ENCODE measurements at places on chromosomes 3 and 15. TPM values are rescaled to one million over a fixed set of nuclear protein-coding genes. Genes with fewer than 3 reads are reported as not detected.
A peak's percentile ranks its signal among the peaks of the same experiment; 100 is the strongest.

DNA sequence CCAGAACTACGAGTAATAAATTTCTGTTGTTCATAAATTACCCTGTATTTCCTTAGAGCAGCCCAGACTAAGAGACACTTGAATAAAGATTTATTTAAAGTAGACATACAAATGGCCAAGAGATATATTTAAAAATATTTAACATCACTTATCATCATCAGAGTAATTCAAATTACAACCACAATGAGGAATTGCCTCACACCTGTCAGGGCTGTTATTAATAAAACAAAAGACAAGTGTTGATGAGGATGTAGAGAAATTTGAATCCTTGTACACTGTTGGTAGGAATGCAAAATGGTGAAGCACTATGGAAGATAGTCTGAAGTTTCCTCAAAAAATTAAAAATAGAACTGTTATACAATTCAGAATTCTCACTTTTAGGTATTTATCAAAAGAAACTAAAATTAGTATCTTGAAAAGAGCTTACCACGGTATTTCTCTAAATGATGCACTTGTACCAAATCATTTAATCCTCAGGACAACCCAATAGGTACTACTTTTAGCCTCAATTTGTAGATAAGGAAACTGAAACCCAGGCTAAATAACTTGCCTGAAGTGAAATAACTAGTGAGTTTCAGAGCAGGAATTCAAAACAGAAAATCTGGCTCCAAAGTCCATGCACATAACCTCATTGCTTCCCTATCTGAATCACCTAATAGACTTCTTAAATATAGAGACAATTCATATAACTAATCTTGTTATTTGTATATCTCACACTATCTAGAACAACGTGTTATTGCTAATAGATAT lies 69.4 kb downstream of the ZBTB20 start:
- DNase-seq: no peak

DNA sequence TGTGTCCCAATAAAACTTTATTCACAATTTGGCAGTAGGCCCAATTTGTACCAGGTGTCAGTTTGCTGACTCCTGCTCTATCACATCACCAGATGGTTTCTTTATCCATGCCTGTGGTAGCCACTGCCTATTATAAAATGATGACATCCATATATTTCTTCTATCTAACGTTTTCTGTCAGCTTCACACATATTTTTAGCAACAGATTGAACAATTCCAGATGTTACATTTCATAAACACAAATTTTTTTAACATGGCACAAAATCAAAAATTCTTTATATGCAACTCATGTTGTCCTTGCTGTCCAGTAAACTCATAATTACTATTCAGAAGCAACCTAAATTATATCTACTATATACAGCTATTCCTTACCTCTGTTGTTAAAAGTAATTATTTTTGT lies 1371.6 kb downstream of the NSUN3 start:
- DNase-seq: peak; percentile 17

- DNase-seq: no peak
Measured at GRCh38 chr3:194875581-194876402, 190.1 kb downstream of the FAM43A start.

DNA sequence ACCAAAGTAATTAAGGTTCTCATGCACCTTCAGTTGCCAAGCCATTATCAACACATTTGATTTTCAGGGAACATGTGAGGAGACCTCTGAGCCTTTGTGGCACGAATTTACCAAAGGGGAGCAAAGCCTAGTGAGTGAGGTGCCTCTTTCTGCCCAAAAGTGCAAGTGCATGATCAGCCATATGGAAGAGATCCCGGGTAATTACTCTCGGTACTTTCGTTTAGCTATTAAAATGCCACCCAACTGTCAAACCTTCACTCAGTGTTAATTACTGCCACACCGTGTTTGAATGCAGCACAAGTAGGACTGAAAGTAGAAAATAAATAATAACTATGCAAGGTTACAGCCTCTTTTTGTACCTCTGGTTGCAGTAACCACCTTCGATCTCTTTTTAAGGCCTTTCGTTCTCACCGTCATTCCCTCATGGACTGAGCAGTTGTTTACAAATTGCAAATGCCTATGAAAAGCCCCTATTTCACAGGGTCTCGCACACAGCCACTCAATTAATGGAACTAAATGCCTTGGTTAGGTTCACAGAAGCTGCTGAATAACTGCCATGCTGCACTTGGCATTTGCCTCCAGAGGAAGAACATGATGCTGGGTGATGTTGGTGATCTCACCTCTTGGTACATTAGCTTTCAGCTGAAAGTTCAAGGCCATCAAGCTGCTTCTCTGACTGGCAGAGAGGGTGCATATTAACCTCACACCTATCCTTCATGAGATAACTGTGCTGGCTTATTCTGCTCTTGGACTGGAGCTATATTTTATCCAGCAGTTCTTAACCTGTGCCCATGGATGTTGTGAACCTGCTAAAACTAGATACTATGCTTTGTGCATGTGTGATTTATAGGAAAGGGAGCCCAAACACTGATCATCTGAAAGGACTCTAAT lies 69.9 kb downstream of the TNIK start:
- DNase-seq: no peak

DNA sequence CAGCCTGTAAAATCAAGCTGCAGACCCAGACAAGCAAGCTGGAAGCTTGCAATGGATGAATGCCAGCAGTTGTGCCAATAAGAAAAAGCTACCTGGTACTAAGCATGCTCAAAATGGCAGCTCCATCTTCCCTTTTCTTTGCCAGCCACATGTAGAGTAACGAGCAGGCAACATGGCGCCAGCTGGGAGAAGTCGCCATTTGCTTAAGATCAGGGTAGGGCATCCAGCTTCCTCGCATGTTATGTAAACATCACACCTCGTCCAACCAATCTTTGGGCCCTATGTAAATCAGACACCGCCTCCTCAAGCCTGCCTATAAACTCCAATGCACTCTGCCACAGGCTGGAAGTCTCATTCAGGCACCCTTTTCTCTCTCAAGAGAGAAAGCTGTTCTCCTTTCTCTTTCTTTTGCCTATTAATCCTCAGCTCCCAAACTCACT lies 973.9 kb downstream of the FHIT start:
- DNase-seq: no peak

GRCh38 chr3:190044142-190044541 lies 76.6 kb downstream of the P3H2 start:
- peak; percentile 88 for DNase-seq

DNA sequence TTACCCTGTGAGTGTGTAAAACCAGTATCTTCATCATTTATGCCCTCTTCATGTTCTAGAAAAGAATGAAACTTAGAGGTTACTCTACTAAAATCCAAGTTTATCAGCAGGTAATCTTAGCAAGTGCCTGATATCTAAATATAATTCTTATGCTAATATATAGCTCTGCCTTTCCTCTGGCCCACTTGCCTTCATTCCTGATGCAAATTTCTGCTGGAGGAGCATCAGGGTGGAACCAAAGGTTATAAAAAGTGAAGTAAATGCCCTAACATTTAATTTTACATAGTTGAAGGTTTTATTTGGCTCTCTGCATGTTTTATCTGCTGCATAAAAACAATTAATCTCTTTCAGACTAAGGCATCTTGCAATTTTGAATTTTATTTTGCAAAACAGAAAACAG lies 936.2 kb downstream of the ROBO2 start:
- no peak for DNase-seq

DNA sequence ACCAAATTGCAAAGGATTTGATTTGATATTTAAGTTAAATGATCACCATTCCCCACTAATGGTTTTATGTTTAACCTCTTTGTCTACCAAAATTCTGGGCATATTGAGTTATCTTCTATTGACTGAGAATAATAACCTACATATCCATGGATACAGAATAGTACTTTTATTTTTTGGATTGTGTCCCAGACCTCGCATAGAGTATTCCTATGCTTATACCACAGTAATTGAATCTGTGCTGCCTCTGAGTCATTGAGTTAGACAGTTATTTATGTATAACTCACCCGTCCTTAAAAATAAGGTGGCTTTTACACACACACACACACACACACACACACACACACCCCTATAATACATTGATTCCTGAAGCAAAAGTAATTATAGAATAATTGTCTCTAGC lies 690.1 kb upstream of the BCHE start:
- peak; percentile 30 for DNase-seq

- no peak for DNase-seq
Measured at GRCh38 chr3:113055201-113055600, 64.4 kb downstream of the GTPBP8 start.

The ARGFX gene
- polyA plus RNA-seq: not detected

The GPR176 gene
- polyA plus RNA-seq: 5.7 TPM

The GHSR gene
- polyA plus RNA-seq: not detected

The OXTR gene
- 8.8 TPM for polyA plus RNA-seq

The CMTM7 gene
- 14.6 TPM for polyA plus RNA-seq

The CALML4 gene
- polyA plus RNA-seq: 7.7 TPM

The GRM7 gene
- 0.08 TPM for polyA plus RNA-seq
